ENCODE measurements at places on chromosomes 4 and X. TPM values are rescaled to one million over a fixed set of nuclear protein-coding genes. Genes with fewer than 3 reads are reported as not detected.
A peak's percentile ranks its signal among the peaks of the same experiment; 100 is the strongest.

- DNase-seq = peak; percentile 70
Observed at GRCh38 chrX:120308959-120309872, 2.0 kb downstream of the TMEM255A start.

- DNase-seq = no peak
Observed at GRCh38 chr4:48429709-48430474, 53.3 kb upstream of the SLC10A4 start.

DNA sequence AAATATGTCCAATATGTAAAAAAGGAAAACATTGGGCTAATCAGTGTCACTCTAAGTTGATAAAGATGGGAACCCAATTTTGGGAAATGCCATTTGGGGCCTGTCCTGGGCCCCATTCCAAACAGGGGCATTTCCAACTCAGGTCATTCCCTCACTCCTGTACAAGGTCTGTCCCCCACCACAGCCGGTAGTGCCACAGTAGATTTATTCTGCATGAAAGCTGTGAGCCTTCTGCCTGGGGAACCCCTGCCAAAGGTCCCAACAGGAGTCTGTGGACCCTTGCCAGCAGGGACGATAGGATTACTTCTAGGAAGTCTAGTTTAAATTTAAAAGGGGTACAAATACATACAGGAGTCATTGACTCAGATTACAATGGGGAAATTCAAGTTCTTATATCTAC is 317.6 kb upstream of the GNPDA2 start:
- no peak for DNase-seq

DNA sequence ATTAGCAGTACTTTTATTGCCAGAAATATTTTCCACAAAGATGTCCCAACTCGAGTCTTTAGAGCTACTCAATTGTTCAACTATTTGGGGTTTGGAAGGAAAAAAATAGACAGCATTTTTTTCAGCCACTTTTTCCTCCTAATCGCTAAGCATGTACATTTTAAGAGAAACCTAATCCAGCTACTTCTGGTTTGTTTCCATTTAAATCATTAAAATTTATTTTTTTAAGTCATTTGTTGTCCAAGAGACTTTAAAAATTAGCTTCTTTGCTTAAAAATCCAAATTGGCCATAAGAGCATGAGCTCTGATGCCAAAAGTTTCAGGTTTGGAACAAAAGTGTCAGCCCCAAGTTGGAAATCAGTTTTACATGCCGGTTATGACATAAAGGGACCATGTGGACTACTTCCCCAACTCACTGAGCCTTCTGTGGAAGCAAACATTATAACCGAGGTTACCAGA is 186.3 kb upstream of the INTU start:
- no peak for DNase-seq

- no peak for DNase-seq
Observed at GRCh38 chr4:179344861-179345260, 1902.6 kb upstream of the AGA start.

DNA sequence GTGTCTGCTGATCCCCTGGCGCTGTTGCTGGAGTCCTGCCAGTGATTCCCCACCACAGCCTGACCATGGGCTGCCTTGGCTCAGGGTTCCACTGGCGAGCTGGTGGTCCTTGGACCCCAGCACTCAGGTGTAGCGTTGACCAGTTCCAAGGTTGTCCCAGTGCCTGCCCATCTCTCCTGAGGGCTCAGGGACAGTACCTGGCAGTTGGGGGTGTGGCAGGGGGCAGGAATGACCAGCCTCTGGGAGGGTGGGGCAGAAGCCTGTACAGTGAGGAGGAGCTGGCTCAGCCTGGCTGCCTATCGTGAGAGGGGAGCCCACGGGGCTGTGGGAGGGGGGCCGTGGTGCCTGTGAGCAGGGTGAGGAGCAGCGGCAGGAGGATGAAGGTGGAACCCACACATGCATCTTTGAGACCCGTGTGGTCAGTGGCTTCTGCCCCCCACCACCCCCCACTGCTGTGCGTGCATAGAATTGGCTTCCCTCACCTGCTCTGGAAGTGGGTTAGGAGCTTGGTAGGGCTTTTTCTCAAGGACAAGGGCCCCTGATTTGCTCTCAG is 12.6 kb upstream of the MSANTD1 start:
- DNase-seq = no peak

DNA sequence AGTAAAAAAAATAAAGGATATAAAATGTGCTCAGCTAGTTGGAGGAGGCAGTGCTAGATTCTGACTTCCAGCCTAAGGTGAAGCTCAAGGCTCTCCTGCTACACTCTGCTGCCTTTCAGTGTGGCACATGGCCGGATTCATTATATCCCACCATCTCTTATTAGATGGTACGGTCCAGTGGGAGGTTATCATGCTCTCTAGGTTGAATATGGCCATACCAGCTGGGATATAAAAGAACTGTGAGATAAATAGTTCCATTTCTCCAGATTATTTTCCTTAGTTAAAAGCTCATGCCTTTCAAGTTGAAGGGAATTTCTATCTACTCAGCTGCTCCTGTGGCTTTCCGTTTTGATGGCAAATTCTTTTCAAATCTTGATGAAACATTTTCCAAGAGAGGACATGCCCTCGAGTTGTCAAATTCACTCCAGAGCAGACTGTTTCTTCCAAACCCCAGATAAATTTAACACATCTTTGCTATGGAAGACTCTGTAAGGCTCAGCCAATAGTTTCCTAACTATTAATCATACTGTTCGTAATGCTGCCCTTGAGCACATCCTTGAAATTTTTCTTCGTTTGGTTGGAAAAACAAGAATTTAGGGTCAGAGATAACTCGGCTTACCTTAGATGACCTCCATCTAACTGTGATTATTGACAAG is 2.2 kb upstream of the MGARP start:
- DNase-seq = no peak

DNA sequence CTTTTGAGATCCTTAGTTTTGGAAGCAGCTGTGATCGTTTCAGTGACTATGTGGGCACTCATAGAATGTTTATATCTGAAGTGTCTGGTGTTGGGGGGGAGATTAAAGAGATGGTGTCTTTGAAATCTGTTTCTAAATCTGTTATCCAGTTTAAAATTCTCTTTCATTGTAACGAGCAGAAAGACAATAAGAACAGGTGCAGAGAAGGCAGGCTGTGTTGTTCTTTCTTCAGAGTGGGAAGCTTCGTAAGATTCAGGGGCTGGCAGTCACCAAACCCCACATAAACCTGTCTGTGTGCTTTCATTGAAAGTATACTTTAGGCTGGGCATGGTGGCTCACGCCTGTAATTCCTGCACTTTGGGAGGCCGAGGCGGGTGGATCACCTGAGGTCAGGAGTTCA is 16.3 kb upstream of the DHRSX start:
- no peak for DNase-seq

DNA sequence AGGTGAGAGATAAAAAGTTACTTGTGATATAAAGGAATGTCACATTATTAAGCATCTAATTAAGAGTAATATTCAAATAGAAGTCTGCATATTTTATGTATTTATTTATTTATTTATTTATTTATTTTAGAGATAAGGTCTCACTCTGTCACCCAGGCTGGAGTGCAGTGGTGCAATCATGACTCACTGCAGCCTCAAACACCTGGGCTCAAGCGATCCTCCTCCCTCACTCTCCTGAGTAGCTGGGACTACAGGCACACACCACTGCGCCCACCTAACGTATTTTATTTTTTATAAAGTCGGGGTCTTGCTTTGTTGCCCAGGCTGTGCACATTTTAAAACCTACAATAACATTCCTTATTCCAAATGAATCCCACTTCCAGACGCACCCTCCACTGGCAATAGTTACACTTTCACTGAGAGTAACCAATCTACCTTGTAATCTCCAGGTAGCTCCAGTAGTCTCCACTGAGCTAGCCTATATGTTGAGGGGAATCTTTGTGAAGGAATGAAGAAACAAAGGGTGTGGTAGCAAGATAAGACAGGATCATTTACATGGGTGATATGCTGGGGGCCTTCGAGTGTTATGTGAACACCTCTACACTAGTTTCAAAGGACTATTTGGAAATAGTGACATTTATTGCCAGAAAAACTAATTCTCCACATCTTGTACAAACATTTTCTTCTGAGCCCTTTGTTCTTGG is 11.9 kb downstream of the SH3D19 start:
- no peak for DNase-seq

DNA sequence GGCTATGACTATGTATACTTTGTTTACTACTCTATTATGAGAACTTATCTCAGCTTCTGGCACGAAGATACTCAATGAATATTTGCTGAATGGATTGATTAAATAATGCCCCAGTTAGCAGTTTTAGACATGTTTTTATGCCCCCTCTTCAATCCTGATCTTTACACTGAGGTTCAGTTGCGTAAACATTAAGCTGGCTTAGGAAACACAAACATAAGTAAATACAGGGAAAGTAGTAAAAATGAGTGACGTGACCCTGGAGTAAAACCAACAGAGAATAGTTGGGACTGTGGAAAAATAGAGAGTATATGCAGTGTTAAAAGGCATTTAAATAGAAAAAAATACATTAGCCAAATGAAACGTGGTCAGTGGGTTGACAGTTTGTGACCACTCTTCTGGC is 387.0 kb upstream of the ACTRT1 start:
- DNase-seq = no peak

The MAGEC1 gene
- total RNA-seq = not detected

The HEPH gene
- 41.4 TPM for total RNA-seq

The SUV39H1 gene
- total RNA-seq = 11.5 TPM

The LAS1L gene
- 42.1 TPM for total RNA-seq

The FAAH2 gene
- total RNA-seq = 9.3 TPM

The SYAP1 gene
- total RNA-seq = 46.9 TPM
